Myocyte (in vitro differentiated cells): ENCODE measurements at places on chromosomes 16 and 17. TPM values are rescaled to one million over a fixed set of nuclear protein-coding genes. Genes with fewer than 3 reads are reported as not detected.

Gene NPW
- 0.29 and 0.83 TPM in 2 replicates for total RNA-seq

Gene KRT25
- not detected in 2 replicates for total RNA-seq

Gene KCNG4
- 0.05 TPM in 2 replicates for total RNA-seq

Gene CTRB2
- 2.3 and 6.1 TPM in 2 replicates for total RNA-seq

Gene POLR3K
- total RNA-seq: 3.3 and 3.8 TPM in 2 replicates

Gene PIK3R6
- total RNA-seq: not detected in 2 replicates

Gene WFIKKN1
- total RNA-seq: 0.70 and 0.83 TPM in 2 replicates

Gene TVP23A
- total RNA-seq: not detected in 2 replicates

Gene CLEC18A
- total RNA-seq: 0.48 and 1.4 TPM in 2 replicates

Gene GGT6
- total RNA-seq: not detected in 2 replicates

Gene GDPD1
- 0.73 and 1.5 TPM in 2 replicates for total RNA-seq

Gene CCNF
- 3.1 and 3.2 TPM in 2 replicates for total RNA-seq

Gene PRKCB
- not detected in 2 replicates for total RNA-seq

Gene NMRAL1
- 22.6 and 35.8 TPM in 2 replicates for total RNA-seq

Gene SEPTIN12
- not detected in 2 replicates for total RNA-seq

Gene ANKFN1
- 0.10 TPM in 1 of 2 replicates, not detected in the other for total RNA-seq

Gene TNFSF13
- total RNA-seq: 0.11 TPM in 1 of 2 replicates, not detected in the other

Gene SLC6A2
- not detected in 2 replicates for total RNA-seq

Gene NLE1
- 15.0 and 15.7 TPM in 2 replicates for total RNA-seq

Gene SOX8
- 53.9 and 116 TPM in 2 replicates for total RNA-seq

Gene ZG16
- total RNA-seq: not detected in 2 replicates

Gene FBXL19
- 11.6 and 14.9 TPM in 2 replicates for total RNA-seq

Gene KRTAP9-4
- total RNA-seq: not detected in 2 replicates

Gene CSH1
- total RNA-seq: not detected in 2 replicates

Gene PTX4
- total RNA-seq: not detected in 2 replicates

Gene B3GNT9
- 56.1 and 57.4 TPM in 2 replicates for total RNA-seq

Gene EPN3
- total RNA-seq: not detected in 2 replicates

Gene SERPINF2
- 0.67 and 2.0 TPM in 2 replicates for total RNA-seq

Gene ATP1B2
- total RNA-seq: not detected in 2 replicates

Gene TBC1D3G
- total RNA-seq: not detected in 2 replicates

Gene TBC1D3E
- not detected in 2 replicates for total RNA-seq

Gene KRT15
- total RNA-seq: not detected in 2 replicates

Gene DNAAF8
- total RNA-seq: 0.91 and 1.1 TPM in 2 replicates

Gene C16orf96
- 0.11 and 0.16 TPM in 2 replicates for total RNA-seq
